Large intestine (tissue), 12 donors: ENCODE measurements at places on chromosomes 2 and 18.

- peak; percentile 86 for DNase-seq
Observed at GRCh38 chr2:102063941-102064678, 72.3 kb downstream of the IL1R2 start.

GRCh38 chr2:3651691-3652648 lies 6.0 kb upstream of the ALLC start:
- peak; percentile 74 for DNase-seq

GRCh38 chr2:133458280-133458679 lies 110.0 kb downstream of the NCKAP5 start:
- DNase-seq = no peak

DNA sequence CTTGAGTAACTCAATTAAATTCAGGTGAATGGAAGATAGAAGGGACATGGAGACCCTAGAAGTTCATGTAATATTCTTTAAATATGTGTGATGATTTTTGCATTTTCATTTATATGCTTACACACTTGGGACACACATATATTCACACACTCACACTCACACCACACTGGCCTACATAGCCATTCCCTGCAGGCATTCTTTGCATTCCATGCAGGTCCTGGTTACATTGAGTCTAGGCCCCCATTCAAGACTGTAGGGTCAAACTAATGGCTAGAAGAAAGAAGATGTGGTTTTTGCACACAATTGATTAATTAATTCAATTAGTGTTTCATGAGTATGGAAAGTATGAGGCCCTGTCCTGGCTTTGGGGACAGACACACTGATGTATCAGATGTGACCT lies 249.4 kb downstream of the HNMT start:
- no peak for DNase-seq

DNA sequence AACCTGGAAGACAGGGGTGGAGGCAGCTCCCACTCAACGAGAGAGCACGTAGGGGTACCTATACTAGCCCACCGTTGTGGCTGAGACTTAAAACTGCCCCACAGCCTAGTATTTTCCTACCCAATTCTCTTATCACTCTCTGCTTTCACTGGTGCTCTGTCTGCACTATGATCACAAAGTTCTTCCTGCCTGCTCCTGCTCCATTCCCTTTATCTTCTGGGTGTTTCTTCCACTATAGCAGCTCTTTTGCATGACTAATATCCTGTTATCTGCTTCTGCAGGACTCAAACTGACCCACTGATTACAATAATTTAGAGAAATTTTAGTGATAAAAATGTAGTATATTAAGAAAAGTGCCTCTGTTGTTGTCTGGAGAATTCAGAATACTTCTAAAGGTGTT lies 184.8 kb downstream of the LRP1B start:
- no peak for DNase-seq

DNA sequence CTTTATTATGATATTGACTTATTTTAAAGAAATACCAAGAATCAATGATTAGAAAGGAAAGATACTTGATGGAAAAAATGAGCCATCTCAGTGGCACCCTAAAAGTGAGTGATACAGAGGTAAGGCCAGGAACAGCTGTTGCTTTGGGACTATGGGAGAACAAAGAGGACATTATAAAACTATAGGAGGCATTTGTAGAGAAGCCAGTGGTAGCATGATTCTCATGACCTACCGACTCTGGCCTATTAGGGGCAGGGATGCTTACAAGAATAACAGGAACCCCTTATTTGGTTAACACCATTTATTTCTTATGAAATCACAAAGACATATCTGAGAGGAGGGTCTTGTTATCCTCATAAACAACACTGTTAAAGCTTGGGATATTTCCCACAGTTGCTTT lies 162.2 kb downstream of the RIT2 start:
- DNase-seq = no peak

GRCh38 chr2:211766689-211767088 lies 771.9 kb downstream of the ERBB4 start:
- peak; percentile 81 for DNase-seq

GRCh38 chr2:223026357-223027110 lies 25.5 kb upstream of the KCNE4 start:
- DNase-seq = no peak

GRCh38 chr2:51825823-51826222 lies 793.9 kb upstream of the NRXN1 start:
- DNase-seq = no peak

- peak; percentile 17 for DNase-seq
Observed at GRCh38 chr2:237434866-237435311, 20.9 kb upstream of the COL6A3 start.

DNA sequence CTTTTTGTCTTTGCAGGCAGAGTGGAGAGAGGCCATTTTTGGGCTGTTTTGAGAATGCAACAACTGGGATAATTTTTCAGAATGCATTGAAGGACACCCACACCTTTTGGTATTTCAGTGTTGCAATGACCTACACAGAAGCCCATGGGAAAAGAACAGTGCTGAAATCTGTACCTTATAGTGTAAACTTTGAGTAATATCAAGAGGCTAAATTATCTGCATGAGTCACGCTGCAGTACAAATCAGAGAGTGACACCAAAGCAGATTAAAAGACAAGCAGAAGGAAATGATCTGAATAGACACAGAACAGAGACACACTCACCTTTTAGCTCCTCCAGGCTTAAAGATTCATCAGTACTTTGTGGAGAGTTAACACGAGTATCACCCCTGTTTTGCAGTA lies 265.3 kb downstream of the PAX3 start:
- no peak for DNase-seq

- no peak for DNase-seq
Observed at GRCh38 chr2:4909346-4910009, 782.7 kb upstream of the SOX11 start.

DNA sequence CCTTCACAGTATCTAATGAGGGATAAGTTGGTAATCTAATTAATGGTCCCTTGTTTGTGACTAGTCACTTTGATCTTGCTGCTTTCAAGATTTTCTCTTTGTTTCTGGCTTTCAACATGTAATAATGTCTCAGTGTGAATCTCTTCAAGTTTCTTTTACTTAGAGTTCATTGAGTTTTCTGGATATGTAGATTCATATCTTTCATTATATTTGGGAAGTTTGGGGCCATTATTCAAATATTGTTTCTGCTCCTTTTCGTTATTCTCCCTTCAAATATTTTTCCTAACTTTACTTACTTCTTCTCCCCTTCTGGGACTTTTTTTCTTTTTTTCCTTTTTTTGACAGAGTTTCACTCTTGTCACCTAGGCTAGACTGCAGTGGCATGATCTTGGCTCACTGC lies 21.1 kb upstream of the NAPG start:
- DNase-seq = no peak

DNA sequence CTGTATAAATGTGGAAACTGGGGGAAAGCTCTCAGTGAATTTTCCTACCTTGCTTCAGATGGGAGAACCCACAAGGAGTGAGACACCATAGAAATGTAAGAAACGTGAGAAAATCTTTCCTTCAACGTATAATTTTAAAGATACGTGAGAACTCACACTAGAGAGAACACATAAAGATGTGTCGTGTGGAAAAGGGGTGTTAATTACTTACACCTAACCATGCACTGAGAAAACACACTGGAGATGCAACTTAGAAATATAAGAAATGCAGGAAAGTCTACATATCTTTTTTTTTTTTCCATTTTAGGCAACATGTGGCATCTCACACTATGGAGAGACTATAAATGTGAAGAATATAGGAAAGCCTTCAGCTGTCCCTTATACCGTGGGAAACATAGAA lies 352.9 kb upstream of the NETO1 start:
- DNase-seq = no peak

GRCh38 chr2:31314761-31315160 lies 80.8 kb downstream of the EHD3 start:
- DNase-seq = no peak

DNA sequence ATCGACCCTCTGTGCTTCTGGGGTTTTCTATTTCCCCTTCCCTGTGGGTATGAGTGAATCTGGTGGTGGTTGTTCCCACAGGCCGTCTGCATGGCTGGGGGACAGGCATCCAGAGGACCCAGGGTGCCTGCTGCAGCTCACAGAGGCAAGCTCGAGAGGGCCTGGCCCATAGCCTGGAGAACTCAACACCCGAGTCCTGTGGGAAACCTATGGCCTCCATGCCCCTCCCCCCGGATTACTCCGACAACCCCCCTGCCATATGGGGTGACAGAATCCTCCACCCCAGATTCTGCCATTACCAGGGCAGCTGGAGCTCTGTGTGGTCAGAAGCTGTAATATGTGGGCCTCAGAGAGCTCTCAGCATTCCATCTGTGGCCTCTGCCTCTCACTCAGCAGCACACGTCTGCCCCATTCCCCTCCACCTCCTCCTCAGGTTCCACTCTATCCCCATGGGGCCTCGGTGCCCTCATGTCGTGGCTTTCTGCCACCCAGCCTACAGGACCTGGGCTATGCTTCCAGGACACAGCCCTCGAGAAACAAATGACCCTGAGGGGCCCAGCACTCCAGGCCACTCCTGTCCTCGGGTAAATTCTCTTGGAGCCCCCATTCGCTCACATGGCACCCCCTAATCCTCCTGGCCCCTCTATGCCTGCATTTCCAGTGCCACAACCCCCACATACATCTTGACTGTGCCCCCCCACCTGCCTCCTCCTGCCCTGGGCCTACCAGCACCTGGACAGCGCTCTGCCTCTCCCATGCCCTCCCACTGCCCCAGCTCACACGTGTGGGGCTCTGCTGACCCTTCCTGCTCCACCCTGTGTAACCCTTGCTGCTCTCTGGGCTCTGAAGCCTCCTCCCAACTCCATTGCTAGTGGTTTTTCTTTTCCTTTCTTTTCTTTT lies 3.6 kb downstream of the MZT2A start:
- DNase-seq = no peak

GRCh38 chr2:112881217-112881985 lies 29.6 kb upstream of the IL37 start:
- no peak for DNase-seq
